ENCODE measurements at places on chromosomes 12 and 14.

GRCh38 chr12:8948701-8949341 lies 624 bp downstream of the M6PR start:
- DNase-seq = no peak

- DNase-seq = no peak
These were observed 106.7 kb downstream of the AEBP2 start for GRCh38 chr12:19546027-19546426.

GRCh38 chr12:78918268-78918667 lies 53.7 kb downstream of the SYT1 start:
- no peak for DNase-seq

DNA sequence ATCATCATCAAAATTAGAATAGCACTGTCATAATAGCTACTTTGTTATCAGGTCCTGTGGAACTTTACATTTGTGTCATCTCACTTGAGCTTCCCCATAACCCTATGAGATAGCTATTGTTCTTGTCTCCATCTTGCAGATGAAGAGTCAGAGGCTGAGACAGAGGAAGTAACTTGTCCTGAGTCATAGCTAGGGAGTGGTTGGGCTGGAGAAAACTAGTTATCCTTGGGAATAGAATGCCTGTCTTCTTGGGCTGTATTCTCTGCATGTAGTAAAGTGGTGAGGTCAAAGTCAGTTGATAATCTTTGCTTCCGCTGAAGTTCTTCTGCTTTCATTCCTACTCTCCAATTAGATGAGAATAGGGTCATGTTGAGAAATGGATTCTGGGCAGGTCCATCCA lies 117.0 kb downstream of the SMOC1 start:
- DNase-seq = no peak

DNA sequence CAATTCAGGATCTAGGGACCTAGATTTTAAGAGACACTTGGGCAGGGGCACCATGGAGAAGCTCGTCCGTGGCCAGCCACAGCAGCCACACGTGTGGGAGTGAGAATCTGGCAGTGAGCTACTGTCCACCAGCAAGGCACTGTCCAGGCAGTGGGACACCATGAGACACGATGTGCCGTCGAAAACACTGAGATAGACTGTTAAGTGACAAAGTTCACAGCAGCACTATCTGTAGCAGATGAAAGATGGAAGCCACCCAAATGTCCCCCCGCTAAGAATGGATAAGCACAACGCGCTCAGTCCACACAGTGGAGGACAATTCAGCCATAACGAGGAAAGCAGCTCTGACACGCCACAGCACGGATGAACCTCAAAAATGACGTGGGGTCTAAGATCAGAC lies 19.7 kb downstream of the RILPL1 start:
- no peak for DNase-seq

DNA sequence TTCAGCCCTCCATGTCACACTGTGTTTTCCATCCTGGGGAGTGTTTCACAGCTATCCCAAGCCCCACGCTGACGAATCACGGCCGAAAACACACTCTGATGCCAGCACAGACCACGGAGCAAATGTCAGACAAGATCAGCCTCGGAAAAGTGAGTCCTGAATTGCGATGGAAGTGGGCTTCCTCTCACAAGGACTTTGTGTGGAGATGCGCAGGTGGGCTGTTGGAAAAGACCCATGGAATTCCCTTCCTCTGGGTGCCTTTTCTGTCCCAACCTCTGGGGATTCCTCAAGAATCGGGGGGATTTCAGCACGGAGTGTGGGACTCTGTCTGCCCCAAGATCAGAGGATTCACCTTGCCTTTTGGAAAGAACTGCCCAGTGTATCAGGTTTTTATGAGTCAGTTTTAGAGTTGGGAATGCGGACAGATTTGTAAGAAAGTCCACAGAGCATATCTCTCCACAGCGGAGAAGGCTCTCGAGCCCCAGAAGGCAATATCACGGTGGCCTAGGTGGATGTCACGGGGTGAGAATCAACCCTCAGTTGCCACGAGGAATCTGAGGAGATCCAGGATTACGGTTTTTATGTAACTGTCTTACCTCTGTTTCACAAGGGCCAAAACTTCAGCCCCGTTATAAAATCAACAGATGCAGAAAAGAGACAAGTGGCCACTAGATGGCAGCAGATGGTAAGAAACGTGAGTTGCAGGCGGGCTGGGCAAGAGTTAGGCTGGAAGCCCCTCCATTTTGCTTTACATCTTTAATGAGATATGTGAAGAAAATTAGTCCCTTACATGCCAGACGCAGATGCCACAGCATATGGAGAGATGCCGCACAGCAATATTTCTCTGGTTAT lies 201.9 kb downstream of the DAD1 start:
- DNase-seq = no peak

DNA sequence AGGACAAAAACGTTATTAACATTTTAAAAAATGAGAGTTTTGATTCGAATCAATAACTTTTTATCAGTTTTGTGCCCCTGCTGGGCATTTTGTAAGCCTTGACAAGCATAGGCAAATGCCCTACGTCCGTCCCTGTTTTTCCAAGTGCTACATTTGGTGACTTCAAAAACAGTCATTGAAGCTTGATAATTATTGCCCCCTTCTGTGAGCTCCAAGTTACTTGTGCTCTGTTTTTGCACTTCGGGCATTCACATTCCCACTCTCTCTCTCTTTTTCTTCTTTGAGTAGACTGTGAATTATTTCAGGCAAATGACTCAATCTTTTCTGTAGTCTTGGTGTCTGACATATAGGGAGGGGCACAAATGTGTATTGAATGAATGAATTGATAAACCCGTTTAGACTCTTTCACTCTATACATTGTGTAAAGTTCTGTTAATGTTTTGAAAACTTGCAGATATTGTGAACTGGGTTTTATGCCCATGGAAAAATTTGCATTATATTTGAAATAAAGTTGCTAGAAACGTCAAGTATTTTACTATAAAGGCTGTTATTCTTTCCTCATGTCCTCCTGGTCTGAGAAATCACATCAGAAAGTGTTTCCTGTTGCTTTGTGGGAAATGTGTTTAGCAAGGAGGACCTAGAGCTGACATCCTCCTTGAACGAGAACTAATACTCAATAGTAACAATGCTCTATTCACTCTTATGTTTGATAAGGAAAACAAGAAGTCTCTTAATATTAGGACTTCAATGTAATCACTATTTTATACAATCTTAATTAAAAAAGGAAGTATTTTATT lies 1.4 kb downstream of the APAF1 start:
- no peak for DNase-seq

- DNase-seq = no peak
These were observed 32.1 kb upstream of the SLC38A1 start for GRCh38 chr12:46300910-46301309.

DNA sequence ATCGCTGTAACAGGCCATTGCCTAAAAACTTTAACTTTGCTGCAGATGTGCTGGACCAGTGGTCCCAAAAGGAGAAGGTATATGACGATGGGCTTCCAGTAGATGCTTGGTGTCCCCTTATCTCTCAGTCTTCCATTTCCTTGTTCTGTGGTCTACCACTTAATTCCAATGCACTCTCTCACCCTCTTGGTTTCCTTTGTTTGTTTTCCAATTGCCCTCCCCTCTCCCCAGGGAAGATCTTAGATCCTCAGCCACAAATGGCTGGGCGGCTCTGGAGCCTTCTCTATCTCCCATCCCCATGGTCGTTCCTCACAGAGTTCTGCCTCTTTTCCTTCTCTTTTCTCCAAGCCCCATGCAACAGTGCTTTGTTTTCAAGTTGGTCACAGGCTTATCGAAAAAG lies 584 bp downstream of the ACSM4 start:
- no peak for DNase-seq

- DNase-seq = no peak
These were observed 43.9 kb downstream of the ERC1 start for GRCh38 chr12:1034751-1035457.

DNA sequence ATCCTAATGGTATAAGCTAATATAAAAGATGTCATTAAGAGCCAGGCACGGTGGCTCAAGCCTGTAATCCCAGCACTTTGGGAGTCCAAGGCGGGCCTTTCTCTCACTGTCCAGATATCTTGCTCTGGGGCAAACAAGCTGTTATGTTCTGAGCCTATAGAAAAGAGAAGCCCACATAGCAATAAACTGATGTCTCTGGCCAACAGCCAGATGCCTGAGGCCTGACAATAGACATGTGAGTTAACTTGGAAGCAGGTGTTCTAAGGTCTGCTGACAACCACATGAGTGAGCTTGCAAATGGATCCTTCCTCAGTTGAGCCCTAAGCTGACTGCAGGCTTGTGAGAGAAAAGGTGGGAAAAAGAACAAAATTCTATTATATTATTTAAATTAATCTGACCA lies 25.0 kb downstream of the YAF2 start:
- no peak for DNase-seq

- DNase-seq = peak; percentile 17
These were observed 885 bp upstream of the PALS1 start for GRCh38 chr14:67240168-67240932.

DNA sequence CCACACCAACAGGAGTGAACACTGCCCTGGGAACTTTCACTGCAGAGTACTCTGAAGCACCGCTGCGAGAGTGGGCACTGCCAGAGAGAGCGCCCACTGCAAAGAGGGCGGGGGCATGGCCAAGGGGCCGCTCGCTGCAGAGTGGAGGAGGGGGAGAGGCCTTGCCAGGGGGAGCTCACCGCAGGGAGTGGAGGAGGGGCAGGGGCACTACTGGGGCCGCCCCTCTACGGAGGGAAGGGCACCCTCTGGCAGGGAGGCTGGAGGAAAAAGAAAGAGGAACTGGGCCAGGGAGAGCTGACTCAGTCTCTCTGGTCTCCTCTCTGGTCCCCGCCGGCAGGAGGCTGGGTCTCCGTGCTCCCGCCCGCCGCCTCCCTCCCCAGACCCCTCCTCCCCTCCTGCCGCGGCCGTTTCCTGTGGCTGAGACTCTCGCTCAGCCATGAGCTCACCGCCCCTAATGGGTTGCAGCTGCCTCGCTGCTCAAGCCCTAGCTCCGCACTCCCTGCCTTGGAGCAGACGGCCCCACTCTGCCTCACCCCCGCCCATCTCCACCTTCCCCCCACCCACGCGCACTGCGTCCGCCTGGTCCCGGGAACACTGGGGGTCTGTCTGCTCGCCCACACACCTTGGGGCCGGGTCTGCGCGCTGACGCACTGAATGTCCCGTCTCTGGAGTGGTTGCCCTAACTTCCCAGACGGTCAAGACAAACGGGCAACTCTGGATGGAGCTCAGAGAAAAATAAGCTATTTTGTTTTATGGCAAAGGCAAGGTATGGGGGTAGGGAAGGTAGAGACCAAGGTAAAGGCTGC lies 1.3 kb downstream of the ARHGEF40 start:
- no peak for DNase-seq

GRCh38 chr12:114952573-114953271 lies 268.7 kb upstream of the TBX3 start:
- DNase-seq = no peak

- no peak for DNase-seq
These were observed 74.8 kb downstream of the KIF21A start for GRCh38 chr12:39368096-39368495.

- no peak for DNase-seq
These were observed 1.7 kb downstream of the KSR2 start for GRCh38 chr12:117967043-117967442.
